ENCODE measurements at places on chromosomes 2 and 18. TPM values are rescaled to one million over a fixed set of nuclear protein-coding genes. Genes with fewer than 3 reads are reported as not detected.

The SERPINB12 gene
- not detected for polyA plus RNA-seq

The TMEM178A gene
- polyA plus RNA-seq: not detected

The LINC00305 gene
- polyA plus RNA-seq: not detected

DNA sequence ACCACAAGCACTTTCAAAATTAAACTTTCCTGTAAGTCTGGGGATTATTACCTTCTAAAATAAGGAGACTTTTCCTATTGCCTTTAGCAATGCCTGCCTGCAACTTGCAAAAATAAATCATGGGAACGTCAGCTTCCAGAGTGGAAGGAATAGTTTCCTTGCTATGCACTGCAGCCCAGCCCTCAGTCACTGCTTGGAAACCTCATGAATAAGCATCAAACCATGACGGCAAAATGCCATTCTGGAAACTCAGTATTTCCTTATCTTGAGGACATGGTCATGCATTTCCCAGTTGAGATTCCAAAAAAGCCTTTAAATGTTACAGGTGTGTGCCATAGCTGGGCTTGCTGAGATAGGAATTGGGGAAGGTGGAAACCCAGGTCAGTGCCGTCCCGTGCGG, 84.2 kb upstream of the OTOS start:
- no peak for DNase-seq

DNA sequence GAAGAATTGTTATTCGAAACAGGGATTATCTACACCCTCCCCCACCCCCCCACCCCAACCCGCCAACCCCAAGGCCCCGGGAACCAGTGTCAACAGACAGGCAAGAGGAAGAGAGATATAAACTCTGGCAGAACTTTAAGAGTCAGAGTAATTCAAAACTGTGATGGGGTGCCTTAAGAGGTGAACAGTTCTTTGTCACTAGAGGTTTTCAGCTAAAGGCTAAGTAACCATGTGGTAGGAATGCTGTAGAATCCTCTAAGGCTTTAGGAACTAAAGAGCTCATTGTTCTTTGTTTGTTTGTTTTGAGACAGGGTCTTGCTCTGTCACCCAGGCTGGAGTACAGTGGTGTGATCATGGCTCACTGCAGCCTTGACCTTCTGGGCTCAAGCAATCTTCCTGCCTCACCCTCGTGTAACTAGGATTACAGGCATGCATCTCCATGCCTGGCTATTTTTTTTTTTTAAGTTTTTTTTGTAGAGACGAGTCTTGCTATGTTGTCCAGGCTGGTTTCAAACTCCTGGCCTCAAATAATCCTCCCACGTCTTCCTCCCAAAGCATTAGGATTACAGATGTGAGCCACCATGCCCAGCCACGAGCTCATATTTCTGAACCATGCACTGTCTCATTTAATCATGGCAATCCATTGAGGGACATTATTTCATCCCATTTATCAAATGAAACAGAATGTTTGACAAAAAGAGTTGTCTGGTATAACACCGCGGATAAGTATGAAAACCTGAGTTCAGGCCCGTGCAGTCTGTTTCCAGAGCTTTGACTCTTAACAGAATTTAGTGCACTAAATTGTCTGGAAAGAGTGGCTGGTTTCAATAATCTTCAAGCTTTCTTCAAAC, 20.8 kb upstream of the TMEM17 start:
- no peak for DNase-seq

DNA sequence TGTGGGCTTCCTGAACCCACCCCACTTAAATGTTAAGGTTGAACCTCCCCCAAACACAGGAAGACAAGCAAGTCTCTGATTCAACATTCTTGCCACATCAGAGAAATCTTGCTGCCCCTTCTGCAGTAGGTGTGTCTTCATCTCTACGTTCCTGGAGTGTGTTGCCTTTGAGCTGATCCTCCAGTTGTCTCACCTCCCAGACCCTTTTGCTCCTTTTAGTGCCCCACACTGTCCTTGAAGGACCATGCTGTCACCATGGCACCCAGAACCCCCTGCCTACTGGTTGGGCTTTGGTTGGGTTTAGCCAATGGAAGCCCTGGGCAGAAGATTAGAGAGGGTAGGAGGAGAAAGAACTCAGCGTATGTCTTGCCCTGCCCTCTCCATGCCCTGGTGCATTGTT, 10.7 kb downstream of the CAB39 start:
- DNase-seq: peak; percentile 14

DNA sequence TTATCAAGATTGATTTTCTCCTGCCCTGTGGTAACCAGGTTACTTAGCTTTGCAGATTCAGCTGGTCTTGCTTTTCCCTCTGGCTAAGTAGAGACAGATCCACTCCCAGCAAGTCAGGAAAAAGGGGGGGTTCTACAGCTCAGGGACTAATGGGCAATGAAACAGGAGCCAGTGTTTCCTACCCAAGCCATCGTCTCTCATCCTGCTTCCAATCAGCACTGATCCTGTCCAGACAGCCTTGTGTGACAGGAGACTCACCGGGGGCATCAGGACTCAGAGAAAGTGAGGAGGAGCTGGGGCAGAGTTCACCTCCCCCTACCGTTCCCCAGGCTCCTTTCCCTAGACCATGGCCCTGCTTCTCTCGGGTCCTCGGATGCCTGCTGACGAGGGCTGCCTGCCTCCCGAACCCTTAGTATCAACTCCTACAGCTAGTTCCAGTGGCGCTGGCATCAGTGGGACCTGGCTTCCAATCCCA, 307.6 kb downstream of the ALK start:
- DNase-seq: no peak

DNA sequence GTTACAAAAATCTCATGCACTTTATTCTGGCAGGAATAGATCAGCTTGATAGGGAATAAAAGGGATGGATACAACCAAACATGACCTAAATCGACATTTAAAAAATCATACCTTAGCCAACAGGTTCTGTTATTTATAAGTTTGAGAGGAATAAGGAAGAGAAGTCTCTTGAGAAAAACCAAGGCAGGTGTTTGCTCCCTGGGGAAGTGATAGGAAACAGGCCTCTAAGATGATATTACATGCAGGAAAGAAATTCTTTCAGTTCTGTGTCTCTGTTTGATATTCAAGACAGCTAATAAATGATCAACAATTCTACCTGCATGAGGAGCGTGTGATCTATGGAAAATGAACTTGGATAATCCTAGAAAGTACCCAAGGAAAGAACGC, 184.8 kb upstream of the ZEB2 start:
- DNase-seq: no peak

DNA sequence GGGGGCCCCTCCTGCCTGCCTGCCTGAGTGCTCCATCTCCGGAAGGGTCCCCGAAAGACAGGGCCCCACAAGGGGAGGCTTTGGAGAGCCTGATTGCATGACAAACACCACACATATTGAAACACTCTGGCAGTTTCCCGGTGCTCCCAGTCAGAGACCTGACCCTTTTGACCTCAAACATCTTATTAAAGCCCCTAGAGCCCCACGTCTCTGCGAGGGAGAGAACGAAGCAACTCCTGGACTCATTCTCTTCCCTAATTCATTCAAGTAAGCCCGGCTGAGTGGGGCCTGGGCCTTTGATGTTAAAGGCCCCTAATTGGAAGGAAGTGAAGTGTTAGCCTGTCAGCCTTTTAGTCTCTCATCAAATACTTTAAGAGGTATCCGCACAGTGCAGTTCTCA, 335.6 kb downstream of the CYRIA start:
- DNase-seq: no peak

All from CD4-positive, CD25-positive, alpha-beta regulatory T cell (primary cell).